CD4-positive, alpha-beta T cell (primary cell): ENCODE measurements at places on chromosomes 13 and 19.

DNA sequence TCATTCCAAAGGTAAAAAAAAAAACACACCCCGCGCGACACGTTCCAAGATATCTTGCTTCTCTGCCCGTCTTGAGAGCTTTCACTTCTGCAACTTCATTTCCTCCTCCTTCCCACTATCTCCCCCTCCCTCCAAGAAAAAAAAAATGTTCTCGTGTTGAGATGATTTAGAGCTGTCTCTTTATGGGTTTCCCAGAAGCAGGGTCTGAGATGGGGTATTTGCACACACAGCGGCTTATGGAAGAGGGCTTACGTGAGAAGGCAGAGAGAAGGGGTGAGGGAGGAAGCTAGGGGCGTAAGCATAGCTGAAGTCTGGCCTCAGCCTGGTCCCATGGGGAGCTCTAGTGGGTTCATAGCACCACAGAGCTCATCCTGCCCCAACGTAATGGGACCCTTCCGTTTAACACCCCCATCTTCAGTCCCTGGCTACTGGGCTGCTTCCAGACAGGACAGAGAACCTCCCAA, 31.3 kb upstream of the USE1 start:
- peak; percentile 7 for DNase-seq

GRCh38 chr13:22189176-22190048, 518.5 kb downstream of the FGF9 start:
- no peak for DNase-seq

DNA sequence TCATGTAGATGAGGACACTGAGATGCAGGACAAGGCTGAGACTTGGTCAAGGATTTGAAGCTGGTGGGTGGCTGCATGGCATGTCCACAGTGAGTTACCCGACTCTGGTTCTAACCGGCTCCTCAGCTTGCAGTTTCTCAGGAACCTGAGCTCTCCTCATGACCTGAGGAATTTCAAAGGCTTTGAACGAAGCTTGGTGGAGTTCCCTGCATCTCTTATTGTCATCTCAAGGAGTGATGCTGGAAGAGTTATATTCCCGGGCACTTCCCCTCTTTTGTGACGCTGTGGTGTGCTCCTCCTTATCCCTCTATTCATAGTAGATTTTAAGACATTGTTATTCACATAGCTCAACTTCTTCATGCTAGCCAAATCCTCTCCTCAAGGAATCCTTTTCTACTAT, 500.1 kb upstream of the HTR2A start:
- DNase-seq, result no peak

DNA sequence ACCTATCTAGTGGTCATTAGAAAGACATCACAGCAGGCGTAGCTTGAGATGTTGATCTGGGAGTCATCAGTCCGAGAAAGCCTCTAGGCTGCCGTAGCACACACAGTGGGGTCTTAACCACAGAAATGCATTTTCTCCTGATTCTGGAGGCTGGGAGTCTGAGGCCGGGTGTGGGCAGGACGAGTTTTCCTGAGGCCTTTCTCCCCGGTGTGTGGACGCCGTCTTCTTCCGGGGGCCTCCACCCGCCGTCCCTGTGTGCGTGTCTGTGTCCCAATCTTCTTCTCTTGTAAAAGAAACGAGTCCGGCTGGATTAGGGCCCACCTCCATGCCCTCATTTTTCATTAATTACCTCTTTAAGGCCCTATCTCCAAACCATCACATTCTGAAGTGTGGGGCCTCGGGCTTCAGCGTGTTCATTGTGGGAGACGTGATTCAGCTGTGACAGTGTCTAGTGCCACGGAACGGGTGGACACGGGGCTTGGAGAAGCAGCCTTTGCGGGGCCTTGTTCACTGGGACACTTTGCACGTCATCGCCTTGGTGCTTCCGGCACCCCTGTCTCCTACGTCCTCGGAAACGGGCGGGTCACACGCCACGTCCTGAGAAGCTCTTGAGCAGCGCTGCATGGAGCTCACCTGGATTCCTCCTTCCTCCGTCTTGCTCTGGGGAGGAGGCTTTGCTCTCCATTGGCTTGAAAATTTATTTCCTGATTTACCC, 208.9 kb upstream of the SOX1 start:
- DNase-seq, result no peak
